ENCODE measurements at places on chromosomes 4 and X.

GRCh38 chr4:74897386-74897785 is 35.5 kb upstream of the PARM1 start:
- DNase-seq = no peak

DNA sequence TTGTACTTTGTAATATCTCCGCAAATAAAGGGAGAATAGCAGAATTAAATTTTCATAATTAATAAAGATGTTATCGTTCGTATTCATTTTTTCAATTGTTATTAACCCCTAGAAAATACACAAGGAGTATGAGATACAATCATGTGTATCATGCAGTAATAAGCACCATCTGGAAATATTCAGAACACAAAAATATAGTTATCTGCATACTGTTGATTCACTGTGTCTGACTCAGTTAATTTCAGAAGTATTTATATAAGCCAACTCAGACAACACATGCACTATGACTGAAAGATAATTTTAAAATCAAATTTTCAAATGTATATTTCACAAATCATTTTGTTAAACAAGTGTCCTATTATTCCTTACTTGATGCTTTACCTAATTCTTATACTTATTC is 1954.8 kb downstream of the ARAP2 start:
- DNase-seq = no peak

DNA sequence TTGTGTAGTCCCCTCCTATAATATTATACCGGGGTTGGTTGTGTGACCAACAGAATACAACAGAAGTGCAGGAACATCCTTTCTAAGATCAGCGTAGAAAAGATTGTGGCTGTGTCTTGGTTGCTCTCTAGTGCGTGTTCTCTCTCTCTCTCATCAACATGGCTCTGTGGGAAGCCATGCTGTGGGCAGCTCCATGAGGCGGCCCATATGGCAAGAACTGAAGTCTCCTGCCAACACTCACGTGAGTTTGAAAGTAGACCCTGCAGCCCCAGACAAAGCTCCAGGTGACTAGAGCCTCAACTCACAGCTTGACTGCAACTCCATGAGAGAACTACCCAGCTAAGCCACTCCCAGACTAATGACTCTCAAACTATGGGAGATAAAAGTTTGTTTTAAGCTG is 118.7 kb downstream of the TSPAN5 start:
- no peak for DNase-seq

DNA sequence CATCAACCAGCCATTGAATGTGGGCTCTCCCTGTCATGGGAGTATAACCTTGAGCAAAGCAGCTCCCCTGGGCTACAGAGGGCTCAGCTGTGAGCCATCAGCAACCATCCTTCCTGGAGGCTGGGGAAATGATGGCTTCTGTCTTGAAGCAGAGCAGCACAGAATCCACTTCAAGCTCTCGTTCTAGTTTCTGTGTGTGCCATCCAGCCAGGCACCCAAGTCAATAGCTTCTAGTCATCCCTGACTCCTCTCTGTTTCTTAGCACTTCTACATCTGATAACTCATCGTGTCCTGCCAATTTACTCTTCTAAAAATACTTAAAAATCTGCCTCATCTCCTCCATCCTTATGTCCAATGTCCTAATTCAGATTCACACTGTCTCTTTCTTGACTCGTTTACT is 42.2 kb upstream of the TSPAN5 start:
- no peak for DNase-seq

GRCh38 chr4:33886356-33886755 is 2358.0 kb downstream of the ARAP2 start:
- DNase-seq = no peak

GRCh38 chr4:152348670-152349069 is 187.2 kb downstream of the FBXW7 start:
- no peak for DNase-seq

GRCh38 chrX:97405031-97405660 is 521.4 kb downstream of the RPA4 start:
- DNase-seq = no peak

DNA sequence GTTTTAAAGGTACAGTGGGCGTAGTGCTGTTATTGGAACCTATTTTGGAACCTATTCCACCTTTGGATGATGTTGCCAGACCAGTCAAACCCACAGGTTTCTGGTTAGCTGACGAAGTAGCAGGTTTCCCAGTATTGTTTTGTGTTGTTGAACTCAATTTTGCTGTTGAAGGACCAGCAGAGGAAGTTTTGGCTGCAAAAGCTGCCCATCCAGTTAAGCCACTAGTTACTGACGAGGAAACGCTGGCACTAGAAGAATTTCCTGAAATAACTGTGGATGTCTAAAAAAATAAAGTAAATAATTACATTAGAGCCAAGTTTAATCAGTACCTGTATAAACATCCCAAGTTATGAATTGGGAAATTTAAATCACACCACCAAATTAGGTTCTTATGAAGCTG is 25.5 kb downstream of the INTS12 start:
- DNase-seq = no peak

DNA sequence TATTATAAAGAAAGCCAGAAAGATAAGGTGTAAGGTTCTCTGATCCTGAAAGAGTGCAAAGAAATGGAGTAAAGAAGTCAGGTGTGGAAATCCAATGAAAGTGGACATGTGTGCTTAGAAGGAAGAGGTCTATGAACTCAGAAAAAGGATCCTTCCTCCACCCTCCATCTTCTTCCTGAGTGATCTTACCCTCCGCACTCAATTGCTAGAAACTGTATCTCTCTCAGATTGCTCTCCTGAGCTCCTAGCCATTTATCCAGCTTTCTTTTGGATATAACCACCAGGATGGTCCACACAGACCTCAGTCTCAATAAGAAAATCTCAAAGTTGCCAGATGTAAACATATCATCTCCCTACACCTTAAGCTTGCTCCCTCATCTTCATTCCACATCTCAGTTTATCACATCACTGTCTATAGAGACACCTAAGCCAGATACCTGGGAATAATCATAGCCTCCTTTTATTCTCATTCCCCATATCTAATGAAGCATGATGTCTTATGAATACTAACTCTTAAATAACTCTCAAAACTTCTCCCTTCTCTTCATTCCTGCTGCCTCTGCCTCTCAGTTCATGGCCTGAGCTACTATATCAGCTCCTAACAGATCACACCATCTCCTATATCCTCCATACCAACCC is 573 bp downstream of the SERPINA7 start:
- no peak for DNase-seq

DNA sequence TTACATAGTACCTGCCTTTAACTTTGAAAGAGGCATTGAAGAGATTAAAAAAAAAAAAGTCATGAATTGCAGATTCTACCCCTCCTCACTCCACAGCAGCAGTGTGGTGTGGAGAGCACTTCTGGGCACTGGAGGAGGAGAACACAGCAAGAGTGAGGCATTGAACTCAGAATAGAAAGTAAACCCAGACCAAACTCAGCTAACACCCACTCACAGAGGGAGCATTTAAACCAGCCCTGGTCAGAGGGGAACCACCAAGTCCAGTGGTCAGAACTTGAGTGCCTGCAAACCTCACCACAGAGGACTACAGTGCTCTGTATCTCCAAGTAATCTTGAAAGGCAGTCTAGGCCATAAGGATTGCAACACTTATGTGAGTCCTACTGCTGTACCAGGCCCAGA is 15.6 kb upstream of the UGT2A1 start:
- no peak for DNase-seq

- no peak for DNase-seq
Measured at GRCh38 chrX:48903290-48903689, 5.6 kb downstream of the PQBP1 start.

DNA sequence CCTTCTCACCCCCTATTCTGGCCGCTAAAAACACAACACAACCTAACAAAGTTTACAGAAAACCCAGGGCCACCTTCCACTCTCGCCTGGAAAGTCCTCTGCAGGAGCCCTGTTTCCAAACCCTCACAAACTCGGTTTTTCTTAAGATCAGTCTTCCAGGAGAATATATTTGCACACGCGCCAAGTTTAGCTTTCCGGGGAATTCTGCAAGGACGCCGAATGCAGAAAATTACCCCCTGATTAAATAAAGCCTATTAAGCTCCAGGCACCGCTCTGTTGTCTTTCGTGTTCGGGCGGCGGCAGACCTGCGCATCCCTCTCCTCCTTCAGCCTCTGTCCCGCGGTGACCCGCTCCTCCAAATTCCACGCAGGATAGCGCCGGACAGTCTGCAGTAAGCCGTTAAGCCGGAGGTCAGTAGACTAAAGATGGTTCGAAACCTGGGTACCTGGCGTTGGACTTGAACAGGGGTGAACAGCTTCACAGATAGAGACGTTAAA is 5.0 kb downstream of the MSX1 start:
- no peak for DNase-seq

GRCh38 chr4:168725930-168726329 is 229.1 kb downstream of the PALLD start:
- no peak for DNase-seq

GRCh38 chr4:174408841-174409552 is 113.3 kb downstream of the HPGD start:
- no peak for DNase-seq

DNA sequence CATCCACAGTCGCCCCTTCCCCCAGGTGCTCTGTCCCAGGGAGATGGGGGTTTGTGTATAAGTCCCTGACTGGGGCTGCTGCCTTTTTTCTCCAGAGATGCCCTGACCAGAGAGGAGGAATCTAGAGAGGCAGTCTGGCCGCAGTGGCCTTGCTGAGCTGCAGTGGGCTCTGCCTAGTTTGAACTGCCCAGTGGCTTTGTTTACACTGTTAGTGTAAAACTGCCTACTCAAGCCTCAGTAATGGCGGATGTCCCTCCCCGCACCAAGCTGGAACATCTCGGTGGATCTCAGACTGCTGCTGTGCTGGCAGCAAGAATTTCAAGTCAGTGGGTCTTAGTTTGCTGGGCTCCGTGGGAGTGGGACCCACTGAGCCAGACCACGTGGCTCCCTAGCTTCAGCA is 102.6 kb upstream of the GIMD1 start:
- DNase-seq = no peak

- DNase-seq = no peak
Measured at GRCh38 chr4:159252491-159252890, 149.6 kb downstream of the RAPGEF2 start.

DNA sequence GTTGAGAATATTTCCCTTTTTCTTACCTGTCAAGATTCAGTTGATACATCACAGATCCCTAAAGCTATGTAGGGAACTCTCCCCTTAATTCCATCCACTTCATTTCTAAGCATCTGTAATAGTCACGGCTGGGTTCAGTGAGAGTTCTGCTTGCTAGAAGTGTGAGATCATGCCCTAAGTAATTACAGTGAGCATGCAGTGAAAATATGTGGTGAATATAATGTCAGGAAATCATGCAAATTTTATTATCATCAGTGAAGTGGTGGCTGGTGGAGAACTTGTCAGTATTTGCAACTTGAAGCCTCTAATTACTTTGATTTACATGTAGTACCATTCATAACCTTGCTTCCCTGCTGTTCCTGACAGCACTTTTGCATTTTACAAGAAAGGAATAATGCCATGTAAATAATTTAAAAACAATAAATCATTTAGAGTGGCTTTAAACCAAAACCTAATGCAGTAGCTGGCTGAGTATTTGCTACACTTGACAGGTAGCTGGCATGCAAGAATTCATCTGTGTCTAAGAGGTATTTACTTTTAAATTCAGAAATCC is 28.3 kb upstream of the CFAP299 start:
- no peak for DNase-seq

- DNase-seq = no peak
Measured at GRCh38 chr4:152115794-152116193, 355.0 kb upstream of the GATB start.

GRCh38 chr4:89242864-89243732 is 64.5 kb downstream of the GPRIN3 start:
- no peak for DNase-seq

- DNase-seq = no peak
Measured at GRCh38 chr4:88858752-88859151, 161.1 kb upstream of the NAP1L5 start.

- DNase-seq = no peak
Measured at GRCh38 chr4:23382879-23383278, 507.0 kb downstream of the PPARGC1A start.

DNA sequence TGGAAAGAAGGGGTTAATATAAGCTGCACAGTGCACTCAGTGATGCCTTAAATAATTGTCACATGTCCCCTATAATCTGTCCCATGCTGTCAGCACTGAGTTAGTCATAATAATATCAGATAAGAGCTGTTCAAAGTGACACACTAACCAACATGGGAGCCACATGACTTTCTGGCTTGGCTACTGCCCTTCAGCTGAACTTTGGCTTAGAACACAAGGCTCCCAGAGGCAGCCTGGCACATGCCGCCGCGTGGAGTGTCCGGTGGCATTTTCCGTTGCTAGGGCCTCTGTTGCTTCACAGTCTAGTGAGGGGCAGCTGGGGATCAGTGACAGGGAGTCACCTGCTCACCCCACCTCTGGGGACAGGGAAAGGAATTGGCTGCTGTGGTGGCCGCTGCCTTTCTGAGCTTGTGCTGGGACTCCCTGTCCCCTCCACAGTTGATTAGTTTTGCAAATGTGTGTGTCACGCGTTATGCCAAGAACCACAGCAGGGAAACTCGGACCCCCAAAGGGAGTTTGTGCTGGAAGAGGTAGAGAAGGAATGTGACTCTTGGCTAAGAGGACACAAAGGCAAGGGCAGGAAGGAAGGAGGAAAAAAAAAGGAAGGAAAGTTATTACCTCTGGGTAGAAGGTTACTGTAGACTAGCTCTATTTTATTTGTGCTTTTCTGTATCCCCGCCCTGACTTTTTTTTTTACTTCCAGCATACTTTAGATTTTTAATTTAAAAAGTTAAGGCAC is 41.1 kb upstream of the PPARGC1A start:
- no peak for DNase-seq

DNA sequence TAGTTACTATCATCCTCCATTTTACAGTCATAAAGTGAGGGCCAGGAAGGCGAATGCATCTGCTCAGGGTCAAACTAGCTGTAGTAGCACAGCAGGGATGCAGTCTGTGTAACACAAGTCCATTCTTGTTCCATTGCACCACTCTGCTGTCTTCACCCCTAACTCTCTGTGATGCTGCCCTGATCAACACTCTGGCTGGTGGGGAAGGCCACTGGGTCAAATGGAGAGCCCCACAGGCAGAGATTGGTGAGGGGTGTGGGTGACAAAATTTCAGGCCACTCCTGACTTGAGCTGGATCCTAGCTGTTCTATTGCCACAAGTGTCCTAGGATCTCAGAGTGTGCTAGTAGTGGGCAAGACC is 136.5 kb downstream of the PJA1 start:
- no peak for DNase-seq
